NB4 (cell line): ENCODE measurements at places on chromosomes 4 and X.

DNA sequence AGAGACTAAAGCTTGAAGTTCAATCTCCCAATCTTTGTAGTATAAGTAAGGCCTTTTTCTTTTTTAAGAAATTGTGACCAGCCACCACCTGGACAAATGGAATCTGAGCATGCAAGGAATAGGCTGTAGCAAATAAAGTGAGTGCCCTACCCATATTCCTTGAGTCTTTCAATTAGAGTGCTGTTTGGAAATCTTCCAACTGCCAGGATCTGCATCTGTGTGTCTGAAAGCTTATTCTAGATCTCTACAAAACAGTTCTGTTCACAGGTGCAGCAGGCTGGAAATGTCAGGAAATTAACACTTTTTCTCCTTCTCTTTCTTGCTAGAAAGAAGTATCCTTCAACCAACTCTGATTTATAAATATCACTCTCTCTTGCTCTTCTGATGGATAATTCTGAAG, 76.7 kb upstream of the NDST3 start:
- no peak for DNase-seq

- DNase-seq, result peak; percentile 26
Observed at GRCh38 chr4:153115322-153116290, 88.6 kb upstream of the TRIM2 start.

DNA sequence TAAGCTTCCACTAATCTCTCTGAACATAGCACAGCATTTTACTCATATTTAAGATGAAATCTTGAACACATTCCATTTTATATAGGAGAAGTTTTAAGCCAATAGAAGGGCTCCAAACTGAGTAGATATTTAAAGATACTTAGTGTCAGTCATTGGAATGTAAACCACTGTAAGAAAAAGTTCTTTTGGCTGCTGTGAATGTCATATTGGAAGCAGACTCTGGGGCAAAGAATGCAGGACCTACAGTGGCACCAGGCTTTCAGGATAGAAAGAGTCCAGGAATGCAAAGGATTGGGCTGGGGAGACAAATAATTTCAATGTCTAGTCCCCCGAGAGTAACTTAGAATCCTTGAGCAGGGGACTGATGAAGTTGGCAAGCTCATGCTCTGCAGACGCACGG, 1047.7 kb downstream of the STIM2 start:
- DNase-seq, result no peak

- no peak for DNase-seq
Observed at GRCh38 chrX:73556159-73556558, 6.8 kb upstream of the CHIC1 start.

- no peak for DNase-seq
Observed at GRCh38 chrX:24759786-24760185, 66.1 kb downstream of the POLA1 start.

- no peak for DNase-seq
Observed at GRCh38 chr4:87884976-87885549, 52.3 kb downstream of the MEPE start.

DNA sequence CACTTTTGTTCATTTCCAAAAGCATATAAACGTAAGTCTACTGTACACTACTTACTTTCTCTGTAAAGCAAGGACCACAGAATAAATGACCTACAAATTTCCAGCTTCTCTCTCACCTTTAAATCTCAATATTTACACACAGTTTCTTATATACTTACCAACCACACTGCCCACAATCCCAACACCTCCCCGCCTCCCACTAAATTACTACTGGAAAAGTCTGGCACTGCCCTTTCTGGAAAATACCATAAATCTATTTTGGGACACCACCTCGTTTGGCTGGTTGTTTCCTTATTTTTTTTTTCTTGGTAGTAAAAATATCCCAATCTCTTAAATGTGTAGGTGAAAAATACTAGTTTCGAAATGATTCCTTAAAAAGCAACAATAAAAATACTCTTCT, 19.6 kb downstream of the FAT1 start:
- no peak for DNase-seq

DNA sequence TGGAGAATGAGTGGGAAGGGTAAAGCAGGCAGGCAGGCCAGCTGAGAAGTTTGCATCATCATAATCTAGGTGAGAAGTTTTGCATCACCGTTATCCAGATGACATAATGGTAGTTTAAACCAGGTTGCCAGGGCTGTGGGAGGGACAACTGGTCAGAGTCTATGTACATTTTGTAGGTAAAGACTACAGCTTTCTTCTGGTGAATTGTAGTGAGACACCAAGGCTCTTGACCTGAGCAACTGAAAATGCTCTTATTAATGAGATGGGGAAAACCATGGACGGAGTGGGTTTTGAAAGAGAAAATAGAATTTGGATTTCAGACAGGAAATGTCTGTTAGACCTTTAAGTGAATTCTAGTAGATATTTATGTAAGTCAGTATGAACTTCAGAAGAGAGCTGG, 76.0 kb upstream of the VEGFC start:
- no peak for DNase-seq

GRCh38 chr4:108171339-108172230, 2.9 kb upstream of the LEF1 start:
- DNase-seq, result no peak

- DNase-seq, result peak; percentile 56
Observed at GRCh38 chr4:185096032-185096653, 46.9 kb upstream of the SLC25A4 start.

GRCh38 chrX:42678133-42678532, 99.8 kb downstream of the PPP1R2C start:
- no peak for DNase-seq

GRCh38 chr4:39521253-39521919, 5.9 kb downstream of the UGDH start:
- DNase-seq, result no peak

DNA sequence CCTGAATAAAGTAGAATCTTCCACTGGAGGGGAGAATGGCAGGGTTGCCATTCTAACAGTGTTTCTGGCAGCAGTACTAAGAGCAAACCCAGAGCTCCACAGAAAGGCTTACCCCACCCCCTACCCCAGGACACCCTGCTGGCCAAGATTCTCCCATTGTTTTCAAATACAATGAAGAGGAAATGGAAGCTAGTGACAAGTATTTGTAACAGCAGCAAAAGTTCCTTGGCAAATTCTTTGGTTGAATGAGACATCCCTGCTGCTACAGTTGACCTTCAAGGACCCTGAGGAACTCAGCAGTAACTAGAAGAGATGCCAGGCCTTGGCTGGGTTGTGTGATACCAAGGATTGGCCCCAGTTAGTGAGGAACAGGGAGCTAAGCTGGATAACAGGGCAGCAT, 124.2 kb upstream of the DGKK start:
- no peak for DNase-seq

GRCh38 chr4:8786166-8786565, 85.5 kb downstream of the HMX1 start:
- DNase-seq, result no peak

DNA sequence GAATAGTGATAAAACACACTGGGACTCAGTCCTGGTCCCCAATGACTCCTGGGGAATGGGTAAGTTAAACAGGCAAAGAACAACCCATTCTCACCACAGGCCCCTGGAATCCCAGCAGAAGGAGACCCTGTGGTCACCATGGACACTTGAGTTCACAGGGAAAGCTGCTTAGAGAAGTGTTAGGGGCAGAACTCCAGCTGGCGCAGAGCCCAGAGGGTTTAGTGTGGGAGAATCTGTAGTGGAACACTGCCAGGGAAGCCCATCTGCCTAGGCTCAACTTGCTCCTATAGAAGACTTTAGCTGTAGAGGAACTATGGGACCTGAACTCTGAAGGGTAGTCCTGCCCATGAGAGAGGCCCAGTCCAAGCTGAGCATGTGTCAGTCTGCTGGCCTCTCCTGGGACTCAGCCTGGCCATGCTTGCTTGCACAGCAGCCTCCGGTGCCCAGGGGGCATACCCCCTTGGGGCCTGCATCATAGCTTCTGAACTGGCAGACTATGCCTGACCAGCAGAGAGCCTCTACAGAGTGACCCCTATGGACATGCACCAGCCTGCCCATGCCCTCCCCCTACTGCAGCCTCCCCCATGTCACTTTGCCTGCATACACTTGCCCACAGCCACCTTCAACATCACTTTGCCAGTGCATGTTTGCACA, 343.5 kb downstream of the IDS start:
- no peak for DNase-seq
